ENCODE measurements at places on chromosomes 6 and 20.

- DNase-seq, result no peak
These were observed 174.1 kb downstream of the IBTK start for GRCh38 chr6:82073484-82073883.

DNA sequence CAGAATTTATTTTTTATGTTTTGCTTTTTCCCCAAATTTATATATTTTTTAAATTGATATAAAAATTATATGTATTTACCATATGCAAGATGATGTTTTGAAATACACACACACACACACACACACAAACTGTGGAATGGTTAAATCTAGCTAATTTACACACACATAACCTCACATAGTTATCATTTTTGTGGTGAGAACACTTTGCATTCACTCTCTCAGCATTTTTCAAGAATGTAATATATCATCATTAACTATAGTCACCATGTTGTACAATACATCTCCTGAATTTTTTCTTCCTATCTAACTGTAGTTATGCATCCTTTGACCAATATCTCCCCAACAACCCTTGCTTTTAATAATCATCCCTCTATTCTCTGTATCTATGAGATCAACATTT, 52.2 kb downstream of the GFRAL start:
- no peak for DNase-seq

- no peak for DNase-seq
These were observed 42.5 kb downstream of the ATP9A start for GRCh38 chr20:51725584-51726176.

- DNase-seq, result no peak
These were observed 129.5 kb downstream of the MMUT start for GRCh38 chr6:49333345-49334125.

DNA sequence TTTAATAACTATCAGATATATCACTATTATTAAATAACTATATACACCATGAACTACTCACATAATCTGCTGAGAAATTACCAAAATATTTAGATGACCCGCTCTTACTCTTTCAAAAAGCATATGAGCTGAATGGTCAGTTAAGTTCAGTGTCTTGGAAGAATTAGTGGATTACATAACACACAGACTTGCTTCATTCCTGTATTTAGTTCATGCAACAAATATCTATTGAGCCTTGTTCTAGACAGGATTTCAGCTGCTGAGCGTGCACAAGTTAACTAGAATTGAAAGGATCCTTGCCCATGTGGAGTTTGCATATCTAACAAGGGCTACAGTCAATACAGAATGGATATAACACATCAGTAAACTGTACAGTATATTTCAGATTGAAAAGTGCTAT, 566.2 kb downstream of the CBLN4 start:
- no peak for DNase-seq
